ENCODE measurements at places on chromosomes 7 and 10.

GRCh38 chr7:102872460-102872859 is 40.3 kb upstream of the LRRC17 start:
- peak; percentile 71 for DNase-seq

DNA sequence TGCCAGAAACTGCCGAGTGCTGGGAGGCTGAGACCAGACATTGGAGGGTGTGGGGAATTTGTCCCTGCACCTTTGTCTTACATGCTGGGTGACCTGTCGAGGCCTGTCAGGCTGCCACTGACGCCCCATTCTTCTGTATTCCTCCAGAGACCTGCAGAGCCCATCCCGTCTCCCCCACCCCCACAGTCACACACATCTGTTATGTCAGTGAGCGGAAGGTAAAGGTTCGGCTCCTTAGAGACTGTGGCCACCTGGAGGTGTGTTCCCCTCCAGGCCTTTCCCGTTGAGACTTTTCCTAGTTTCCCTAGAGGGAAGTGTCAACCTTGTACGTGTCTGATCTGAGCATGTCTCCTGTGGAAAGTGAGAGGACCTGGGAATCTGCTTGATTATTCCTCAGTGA is 84.5 kb downstream of the ATXN7L1 start:
- DNase-seq = no peak

DNA sequence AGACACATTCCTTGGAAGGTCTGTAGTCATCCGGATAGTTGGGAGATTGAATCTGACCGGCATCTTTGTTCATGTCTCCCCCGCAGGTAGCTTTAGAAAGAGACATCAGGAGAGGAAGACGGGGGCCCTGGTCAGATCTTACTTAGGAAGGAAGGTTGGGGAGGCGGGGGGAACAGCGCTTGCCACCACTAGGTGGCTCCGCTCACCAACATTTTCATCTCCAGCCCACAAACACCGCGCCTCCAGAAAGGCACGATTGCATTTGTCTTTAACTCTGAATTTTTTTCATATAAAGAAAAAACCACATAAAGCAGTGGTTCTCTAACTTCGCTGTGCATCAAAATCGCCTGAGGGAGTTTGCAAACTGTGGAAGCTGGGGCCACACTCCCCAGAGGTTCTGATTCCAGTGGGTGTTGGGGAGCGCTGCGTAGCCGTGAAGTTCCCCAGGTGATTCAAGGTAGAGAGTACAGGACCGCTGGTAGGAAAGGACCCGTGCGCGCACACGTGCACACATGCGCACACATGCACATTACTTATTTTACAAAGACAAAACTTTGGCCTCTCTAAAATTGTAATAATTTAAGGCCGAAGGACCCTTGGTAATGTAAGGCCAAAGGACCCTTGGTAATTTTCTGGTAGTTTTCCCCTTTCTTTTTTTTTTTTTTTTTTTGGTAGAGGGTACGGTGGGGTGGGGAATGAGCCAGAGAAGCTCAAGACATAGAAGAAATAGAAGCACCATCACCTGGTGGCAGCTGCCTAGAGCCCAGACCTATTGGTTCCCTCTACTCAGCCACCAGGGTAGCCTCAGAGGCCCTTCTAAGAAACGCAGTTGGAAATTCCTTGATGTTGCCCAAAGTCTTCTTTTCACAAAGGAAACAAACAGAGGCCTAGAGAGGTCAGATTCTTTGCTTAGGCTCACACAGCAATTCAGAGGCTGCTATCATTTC is 37.4 kb upstream of the OPALIN start:
- peak; percentile 93 for DNase-seq

GRCh38 chr10:129769381-129770116 is 194.5 kb downstream of the EBF3 start:
- DNase-seq = peak; percentile 77

GRCh38 chr10:50417486-50417885 is 166.2 kb upstream of the ASAH2 start:
- DNase-seq = peak; percentile 58

DNA sequence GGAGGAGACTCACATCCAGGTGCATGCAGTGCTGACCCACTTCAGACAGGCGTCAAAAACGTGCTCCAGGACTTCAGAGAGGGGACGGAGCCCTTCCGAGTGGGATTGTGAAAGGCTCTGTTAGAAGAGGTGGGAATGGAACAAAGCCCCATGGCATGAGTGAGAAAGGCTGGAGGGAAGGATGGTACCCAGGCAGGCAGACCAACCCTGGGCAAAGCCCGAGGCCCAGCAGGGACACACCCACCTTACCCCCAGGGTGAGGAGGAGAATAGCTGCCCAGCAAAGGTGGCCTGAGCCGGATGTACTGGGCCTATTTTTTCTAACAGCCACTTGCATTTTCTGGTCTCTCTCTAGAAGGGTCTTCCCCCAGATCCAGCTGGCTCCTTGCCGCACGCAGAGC is 14.8 kb downstream of the CHAT start:
- DNase-seq = peak; percentile 22

GRCh38 chr7:584122-584465 is 64.4 kb upstream of the PDGFA start:
- no peak for DNase-seq

DNA sequence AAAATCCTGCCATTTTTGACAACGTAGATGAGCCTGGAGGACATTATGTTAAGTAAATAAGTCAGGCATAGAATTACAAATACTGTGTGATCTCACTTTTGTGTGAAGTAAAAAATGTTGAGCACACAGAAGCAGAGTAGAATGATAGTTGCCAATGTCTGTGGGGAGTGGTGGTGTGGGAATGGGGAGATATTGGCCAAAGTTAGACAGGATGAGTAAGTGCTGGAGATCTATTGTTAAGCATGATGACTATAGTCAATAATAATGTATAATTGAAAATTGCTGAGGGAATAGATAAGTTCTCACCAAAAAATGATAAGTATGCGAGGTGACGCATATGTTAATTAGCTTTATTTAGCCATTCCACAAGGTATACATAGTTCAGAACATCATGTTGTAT is 92.0 kb downstream of the GPR85 start:
- no peak for DNase-seq

GRCh38 chr10:69272624-69273023 is 5.7 kb upstream of the HK1 start:
- DNase-seq = no peak

DNA sequence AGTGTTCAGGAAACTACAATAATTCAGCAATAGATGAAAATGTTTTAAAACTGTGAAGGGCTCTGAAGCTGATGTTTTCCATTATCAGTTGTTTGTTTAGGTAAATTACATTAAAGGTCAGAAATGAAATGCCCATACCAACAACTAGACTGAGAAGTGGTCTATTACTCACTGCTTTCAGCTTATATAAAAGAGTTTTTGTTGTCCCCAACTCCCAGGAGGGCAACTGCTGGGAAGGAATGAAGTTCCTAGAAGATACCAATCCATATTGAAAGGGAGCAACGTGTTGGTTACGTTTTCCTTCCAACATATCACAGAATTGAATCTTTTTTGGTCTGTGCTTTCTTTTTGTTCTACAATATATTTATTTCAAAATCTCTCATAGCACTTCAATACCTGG is 330.6 kb upstream of the LRRN3 start:
- no peak for DNase-seq

- no peak for DNase-seq
Measured at GRCh38 chr10:20299034-20299736, 483.0 kb downstream of the PLXDC2 start.

DNA sequence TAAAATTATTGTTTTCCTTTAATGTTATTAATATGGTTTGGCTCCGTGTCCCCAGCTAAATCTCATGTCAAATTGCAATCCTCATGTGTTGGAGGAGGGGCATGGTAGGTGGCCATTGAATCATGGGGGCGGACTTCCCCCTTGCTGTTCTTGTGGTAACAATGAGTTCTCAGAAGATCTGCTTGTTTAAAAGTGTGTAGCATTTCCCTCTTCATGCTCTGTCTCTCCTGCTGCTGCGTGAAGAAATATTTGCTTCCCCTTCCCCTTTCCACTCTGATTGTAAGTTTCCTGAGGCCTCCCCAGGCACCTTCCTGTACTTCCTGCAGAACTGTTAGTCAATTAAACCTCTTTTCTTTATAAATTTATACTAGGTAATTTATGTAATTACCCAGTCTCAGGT is 27.5 kb downstream of the VIM start:
- no peak for DNase-seq

- no peak for DNase-seq
Measured at GRCh38 chr7:73449422-73449821, 15.8 kb downstream of the FZD9 start.

GRCh38 chr7:92847305-92847704 is 10.9 kb upstream of the CDK6 start:
- no peak for DNase-seq

DNA sequence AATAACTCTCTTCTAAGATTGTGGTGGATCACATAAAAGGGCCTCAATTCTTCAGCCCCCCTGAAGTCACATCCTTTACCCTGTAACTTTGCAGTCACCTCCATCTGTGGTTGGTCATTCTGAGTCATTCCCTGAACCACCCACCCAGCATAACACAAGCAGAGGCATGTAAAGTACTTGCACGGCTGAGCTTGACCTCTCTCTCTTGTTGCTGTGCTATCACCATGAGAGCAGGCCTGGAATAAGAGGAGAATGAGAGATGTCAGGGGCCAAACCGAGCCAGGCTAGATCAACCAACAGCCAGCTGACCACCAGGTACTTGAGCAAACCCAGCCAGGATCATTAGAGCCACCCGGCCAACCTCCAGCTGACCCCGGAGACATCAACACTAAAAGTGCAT is 13.5 kb upstream of the STK17A start:
- DNase-seq = peak; percentile 69

DNA sequence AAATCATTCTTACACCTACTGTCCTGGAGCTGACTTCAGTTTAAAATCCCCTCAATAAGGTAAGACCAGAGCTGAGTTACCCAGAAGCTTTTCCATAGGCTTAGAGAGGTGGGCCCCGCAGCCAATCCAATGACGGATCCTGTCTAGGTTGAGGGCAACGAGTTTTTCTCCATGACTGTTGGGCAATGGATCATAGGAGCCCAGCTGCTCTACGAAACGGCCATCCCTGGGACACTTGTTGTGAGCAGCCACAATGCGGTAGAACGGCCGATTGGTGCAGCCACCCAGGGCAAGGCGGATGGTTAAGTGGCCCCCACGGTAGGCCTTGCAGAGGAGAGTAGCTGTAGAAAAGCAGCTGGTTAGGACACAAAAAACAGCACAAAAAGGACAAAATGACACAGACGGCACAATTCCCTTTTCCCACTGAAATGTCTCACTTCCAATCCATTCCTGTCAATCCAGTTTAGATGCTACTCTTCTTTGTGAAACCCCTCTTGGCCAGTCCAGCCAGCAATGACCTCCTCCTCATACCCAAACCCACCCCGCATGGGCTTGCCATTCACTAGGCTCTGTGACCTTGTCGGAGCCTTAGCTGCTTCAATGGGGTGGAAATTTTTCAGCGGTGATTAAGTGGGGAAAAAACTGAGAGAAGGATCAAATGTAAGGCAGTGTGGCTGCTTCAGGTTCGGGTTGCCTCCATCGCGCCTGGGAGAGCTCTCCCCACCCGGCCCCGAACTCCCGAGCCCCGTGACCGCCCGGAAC is 580 bp downstream of the MRPS16 start:
- no peak for DNase-seq

- DNase-seq = no peak
Measured at GRCh38 chr7:84142726-84143125, 51.9 kb downstream of the SEMA3A start.

GRCh38 chr10:17309435-17309834 is 81.4 kb downstream of the VIM start:
- DNase-seq = no peak

DNA sequence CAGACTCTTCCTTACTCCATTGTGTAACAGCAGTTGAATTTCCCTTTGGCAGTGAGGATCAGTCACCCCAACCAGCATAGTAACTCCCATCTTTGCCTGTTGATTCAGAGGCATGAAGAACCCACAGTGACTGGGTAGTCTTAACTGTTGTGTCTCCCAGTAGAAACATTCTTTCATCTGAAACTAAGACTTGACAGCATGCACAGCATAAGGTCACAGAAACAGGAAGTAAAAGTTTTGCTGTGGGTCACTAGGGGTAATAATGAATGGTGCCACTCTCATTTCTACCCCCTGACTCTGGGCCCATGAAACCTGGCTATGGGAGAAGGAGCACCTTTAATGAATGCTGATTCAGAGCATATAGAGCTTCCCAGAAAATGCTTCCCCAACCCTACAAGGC is 8.3 kb upstream of the FRMPD2 start:
- DNase-seq = no peak

DNA sequence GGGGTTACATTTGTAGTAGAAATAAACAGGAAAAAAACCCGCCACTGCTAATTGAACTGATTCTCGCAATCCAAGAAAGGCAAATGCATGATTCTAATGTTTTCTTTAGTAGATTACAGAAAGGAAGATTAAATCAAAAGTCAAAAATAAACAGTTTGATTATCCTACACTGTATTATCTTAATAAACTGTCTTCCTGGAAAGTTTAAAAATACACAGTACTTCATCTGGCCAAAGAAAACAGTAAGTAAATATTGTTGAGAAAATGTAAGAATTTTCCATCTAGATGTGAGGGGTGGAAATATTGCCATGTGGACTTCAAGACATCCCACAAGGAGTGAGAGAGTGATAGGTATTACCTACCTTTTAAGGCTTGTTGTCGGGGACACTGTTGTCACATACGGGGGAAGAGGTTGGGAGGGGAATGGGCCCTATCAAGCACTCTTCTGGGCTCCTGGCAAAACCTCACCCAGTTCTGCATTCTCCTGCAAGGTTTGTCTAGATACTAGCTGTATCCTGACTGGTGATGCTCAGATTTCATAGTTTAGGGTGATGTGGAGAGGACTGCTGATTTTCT is 17.8 kb downstream of the GRK5 start:
- DNase-seq = no peak

DNA sequence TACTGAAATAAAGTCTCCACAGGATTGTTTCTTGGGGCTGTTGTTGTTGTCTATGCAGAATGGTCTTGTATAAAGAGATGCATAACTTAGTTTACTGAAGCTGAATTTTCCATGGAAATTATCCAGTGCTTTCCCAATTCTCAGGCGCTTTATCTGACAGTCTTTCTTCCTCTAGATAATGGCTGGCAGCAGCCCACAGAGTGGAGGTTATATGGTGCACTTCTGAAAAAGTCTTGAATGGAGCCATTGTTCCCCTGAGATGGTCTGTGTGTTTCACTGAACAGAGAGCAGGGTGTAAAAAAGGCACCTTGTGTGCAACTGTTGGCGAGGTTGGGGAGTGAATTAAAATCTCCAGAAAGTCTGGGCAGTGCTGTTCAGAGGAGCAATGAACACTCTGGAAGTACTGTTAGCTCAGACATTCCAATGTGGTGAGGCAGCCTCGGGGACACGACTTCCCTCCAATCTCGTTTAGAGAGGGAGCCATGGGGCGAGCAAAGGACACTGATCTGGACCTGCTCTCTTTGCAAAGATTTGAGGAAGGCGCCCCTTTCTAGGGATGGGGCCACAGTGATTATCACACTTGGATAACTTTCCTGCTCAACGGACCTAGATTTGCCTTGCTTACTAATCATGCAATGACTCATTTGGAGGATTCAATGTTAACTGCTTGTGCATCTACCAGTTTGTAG is 2.0 kb upstream of the PLCE1 start:
- DNase-seq = peak; percentile 97
